GF-D8 (cell line): ENCODE measurements at places on chromosomes 13 and 19.

DNA sequence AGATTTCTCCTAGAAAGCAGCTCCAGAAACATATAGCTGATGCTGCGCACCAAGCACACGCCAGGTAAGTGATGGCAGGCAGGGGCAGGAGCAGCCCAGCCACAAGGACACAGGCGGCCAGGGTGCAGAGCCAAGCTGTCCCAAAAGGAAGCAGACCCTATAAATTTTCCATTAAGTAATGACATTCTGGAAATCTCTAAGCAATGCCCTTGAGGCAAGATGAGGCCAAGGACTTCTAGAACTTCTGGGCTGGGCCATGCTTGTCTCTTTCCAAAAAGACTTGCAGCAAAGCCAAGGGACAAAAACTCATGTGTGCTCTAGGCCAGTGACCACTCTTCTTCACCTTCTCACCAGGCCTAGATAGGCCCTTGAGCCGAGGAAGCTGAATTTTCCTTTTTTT lies 42.2 kb upstream of the EPHX3 start:
- no peak for DNase-seq

GRCh38 chr19:31261603-31262212 lies 87.5 kb downstream of the TSHZ3 start:
- no peak for DNase-seq

- no peak for DNase-seq
These were observed 510.5 kb upstream of the ATXN8OS start for GRCh38 chr13:69597088-69597487.

GRCh38 chr13:51760592-51760991 lies 43.4 kb downstream of the DHRS12 start:
- DNase-seq: no peak

GRCh38 chr19:51407511-51408131 lies 9.8 kb downstream of the SIGLEC10 start:
- peak; percentile 77 for DNase-seq
